ENCODE measurements at places on chromosomes 11 and 22.

DNA sequence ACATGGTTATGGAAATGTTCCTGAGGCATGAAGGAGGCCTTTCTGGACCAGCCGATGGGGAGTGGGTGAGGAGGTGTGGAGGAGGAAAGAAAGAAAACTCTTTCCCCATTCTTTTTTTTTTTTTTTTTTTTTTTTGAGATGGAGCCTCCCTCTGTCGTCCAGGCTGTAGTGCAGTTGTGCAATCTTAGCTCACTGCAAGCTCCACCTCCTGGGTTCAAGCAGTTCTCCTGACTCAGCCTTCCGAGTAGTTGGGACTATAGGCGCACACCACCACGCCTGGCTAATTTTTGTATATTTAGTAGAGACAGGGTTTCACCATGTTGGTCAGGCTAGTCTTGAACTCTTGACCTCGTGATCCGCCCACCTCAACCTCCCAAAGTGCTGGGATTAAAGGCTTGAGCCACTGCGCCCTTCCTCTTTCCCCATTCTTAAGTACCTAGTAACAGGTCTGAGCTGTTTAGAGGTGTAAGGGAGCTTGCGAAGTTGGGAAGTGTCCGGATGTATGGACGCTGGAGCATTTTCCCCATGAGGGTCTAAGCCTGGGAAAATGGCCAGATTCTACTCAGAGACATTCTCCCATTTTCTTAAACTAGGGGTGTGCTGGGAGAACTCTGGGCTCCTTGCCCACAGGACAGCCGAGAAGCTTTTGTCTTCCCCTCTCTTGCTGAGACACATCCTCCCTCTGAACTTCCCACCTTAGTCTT is 135.8 kb downstream of the TEAD1 start:
- no peak for DNase-seq

DNA sequence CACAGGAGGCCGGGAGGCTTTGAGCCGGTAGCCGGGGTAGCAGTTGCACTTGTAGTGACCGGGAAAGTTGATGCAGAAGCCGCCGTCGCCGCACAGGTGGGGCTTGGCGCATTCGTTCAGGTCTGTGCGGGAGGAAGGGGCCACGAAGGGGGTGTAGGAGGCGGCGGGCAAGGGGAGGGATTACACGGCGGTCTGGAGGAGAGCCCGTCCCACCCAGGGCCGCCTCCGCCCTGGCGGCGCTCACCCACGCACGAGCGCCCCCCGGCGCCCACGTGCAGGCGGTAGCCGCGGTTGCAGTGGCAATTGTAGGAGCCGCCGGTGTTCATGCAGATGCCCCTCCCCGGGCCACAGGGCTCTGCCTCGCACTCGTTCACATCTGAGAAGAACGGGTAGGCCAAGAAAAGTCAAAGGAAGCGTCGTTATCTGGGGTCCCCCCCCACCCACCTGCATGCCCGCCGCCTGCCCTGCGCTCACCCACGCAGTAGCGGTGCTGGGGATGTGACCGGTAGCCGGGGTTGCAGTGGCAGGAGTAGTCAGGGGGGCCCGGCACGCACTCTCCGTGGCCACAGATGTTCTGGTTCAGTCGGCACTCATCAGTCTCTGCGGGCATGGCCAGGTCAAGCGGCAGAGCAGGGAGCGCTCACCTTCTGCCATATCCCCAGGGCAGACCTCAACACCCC is 10.6 kb downstream of the LTBP3 start:
- no peak for DNase-seq

- DNase-seq, result no peak
Observed at GRCh38 chr11:2512431-2513407, 67.9 kb downstream of the KCNQ1 start.

- DNase-seq, result no peak
Observed at GRCh38 chr11:121452609-121453150, at the start of gene SORL1-AS1. Gene SORL1-AS1, minus strand, starts transcription at chr11:121452967.

DNA sequence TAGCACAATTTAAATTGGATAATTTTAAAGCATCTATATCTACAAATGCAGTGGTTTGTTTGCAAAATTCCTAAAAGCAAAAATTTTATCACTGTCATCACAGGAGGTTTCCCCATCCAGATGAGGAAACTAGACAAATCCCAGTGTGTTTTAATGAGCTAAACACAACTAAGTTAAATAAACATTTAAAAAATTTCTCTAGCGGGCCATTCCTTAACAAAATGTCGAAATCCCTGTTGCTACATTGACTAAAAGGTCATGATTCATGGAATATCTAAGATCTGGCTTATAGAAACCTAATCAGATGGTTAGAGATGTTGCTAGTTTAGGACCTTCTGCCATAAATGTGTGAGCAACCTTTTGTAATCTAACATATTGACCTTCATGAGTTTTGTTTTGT is 107.3 kb upstream of the BDNF start:
- no peak for DNase-seq

DNA sequence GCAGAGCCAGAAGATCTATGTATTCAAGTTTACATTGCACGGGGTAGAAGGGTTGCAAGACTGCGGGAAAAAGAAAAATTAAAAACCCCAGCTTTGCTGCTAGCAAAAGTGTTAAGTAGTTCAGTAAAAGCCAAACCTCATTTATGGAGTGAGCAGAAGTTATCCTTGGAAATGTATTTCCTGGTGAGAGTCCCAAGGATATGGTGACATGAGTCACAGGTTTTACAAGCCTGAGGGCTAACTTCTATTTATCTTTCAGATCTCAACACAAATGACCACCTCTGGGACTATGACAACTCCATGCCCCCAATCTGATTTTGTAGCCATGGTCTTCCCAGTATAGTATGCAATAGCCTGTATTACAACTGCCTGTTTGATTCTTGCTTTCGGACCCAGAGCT is 26.1 kb downstream of the ABTB2 start:
- DNase-seq, result no peak

- no peak for DNase-seq
Observed at GRCh38 chr11:125357551-125357950, 138.5 kb downstream of the FEZ1 start.

GRCh38 chr11:79675081-79675480 is 234.3 kb upstream of the TENM4 start:
- no peak for DNase-seq

- no peak for DNase-seq
Observed at GRCh38 chr11:121539000-121539399, 86.2 kb upstream of the SORL1-AS1 start.

- peak; percentile 50 for DNase-seq
Observed at GRCh38 chr11:17351510-17352176, at the start of gene NCR3LG1. Gene NCR3LG1, plus strand, starts transcription at chr11:17351800. Its CDS starts 170 bp downstream, at chr11:17351970.

- DNase-seq, result no peak
Observed at GRCh38 chr22:35605369-35605680, 11.8 kb downstream of the MB start.

DNA sequence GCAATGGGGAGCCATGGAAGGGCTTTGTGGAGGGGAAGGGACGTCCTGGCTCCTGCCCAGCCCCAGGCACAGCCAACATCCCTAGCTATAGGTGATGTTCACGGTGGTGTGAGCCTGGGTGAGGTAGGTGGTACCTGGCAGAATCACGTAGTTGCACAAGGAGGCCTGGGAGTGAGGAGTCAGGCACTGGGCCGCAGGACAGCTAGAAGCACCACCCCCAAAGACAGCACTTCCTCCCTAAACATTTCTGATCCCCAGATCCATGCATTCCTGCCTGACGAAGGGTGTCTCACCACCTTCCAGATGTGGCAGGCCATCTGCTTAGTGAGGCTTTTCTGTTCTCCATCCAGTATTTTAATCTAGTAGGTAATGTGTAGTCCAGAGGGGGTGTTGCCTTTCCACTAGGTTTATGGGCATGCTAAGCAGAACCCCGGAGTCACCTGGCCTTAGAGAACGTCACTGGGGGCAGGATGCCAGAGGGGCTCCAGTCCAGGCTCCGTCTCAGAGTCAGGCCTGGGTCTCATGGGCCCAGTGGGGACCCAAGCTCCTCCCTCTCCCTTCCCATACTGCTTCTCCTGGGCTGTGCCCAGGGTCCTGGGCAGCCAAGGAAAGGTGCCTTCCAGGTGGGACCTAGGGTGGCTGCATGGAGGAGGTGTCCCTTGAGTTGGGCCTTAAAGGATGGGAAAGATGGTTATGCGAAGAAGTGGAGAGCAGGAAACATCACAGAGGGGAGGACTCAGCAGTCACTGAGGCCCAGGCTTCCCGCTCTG is 56.2 kb downstream of the OTOG start:
- DNase-seq, result peak; percentile 42

DNA sequence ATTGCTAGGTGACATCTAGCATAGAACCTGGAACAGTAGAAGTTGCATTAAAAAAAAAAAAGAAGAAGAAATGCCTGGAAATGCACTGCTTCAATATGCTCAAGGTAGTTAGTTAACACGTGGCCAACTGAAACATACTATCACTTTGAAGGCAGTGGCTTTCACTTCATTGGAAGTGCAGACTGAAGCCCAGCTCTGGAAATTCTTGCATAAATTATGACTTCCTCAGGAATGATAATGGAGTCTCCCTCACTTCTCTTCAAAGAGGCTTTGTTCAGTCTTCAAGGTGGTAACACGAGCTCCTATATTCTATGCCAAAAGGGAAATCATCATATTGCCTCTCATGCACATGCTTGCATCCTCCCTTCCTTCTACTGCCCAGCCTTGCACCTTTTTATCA is 715.9 kb upstream of the API5 start:
- DNase-seq, result no peak

GRCh38 chr22:40213478-40213877 is 35.8 kb downstream of the TNRC6B start:
- no peak for DNase-seq

GRCh38 chr11:59201353-59201752 is 11.4 kb downstream of the MPEG1 start:
- DNase-seq, result no peak

DNA sequence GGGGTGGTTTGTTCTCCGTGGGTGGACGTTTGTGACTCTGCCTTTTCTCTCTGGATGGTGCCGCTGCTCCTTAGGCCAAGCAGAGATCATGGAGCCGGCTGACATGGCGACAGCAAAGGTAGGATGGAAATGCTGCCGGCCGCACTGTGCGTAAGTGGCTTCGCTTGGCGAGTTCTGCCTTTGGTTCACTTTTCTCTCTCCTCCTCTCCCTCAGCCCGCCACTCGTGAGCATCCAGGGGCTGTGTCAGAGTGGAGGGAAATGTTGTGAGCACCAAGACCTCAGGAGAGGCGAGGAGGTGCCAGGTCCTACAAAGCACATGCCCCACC is 80.5 kb downstream of the GRAMD1B start:
- no peak for DNase-seq

GRCh38 chr11:72833811-72834493 is 19.7 kb downstream of the ATG16L2 start:
- DNase-seq, result no peak

DNA sequence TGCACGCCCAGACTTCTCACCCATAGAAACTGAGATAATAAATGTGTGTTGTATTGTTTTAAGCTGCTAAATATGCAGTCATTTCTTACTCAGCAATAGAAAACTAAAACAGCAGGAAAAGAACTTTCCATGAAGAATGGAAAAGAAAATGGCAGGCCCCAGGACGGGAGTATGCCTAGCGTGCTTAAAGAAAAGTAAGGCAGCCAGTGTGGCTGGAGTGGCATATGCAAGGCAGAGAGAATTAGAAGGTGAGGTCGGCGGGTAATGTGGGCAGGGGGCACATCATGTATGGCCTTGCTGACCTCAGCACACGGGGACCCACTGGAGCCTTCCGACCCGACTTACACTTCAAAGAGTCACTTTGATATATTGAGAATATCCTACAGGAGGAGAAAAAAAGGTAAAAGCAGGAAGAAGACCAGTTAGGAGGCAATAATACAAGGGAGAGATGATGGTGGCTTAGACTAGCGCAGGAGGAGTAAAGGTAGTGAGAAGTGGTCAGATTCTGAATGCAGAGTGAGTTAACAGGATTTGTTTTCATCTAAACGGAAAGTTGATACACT is 20.5 kb downstream of the TBRG1 start:
- no peak for DNase-seq

- DNase-seq, result no peak
Observed at GRCh38 chr11:92384802-92385201, 160.2 kb downstream of the FAT3 start.

- DNase-seq, result no peak
Observed at GRCh38 chr11:28657378-28658030, 549.3 kb downstream of the METTL15 start.

DNA sequence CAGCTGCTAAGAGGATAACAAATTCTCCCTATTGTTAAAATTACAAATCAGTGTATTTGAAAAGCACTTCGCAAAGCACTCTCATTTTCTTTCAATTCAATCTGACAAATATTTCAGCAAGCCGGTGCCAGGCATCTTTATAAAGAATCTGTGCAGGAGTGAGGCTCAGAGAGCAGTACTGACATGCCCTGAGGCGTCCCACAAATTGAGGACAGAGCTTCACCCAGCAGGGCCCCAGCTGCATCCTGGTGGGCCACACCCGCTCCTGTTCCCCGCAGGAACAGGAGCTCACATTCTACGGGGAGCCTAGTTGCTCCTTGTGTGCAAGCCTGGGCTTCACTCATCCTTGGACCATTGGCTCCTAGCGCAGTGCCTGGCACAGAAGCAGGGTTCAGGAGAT is 60.9 kb upstream of the EIF3D start:
- no peak for DNase-seq

DNA sequence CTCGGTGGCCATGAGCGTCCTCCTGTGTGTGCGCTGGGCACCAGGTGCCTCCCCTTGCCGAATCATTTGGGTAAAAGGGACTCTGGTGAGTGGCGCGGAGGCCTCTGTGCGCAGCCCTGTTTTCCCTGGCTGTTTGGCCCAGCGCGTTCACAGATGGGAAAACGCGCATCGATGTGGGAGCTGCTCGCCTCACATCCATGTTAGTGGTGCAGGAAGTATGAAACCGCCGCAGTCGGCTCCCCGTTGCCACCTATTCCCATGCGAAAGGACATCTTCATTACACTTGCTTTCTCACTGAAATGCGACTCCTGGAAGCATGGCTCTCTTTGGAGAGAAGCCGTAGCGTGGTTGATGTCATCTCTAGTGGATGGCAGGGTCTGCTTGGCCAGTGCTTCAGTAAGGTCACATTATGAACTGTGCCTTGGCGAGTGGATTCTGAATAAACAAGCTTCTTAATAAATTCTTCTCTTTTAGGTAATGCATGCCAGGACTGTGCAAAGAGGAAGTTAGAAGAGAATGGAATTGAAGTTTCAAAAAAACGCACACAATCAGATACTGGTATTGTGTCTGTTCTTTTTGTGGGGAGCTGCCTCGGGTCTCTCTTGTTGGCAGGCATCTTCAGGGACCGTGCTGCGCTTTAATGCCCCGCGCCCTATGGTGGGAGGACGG is 26.3 kb downstream of the FAM118A start:
- DNase-seq, result no peak

DNA sequence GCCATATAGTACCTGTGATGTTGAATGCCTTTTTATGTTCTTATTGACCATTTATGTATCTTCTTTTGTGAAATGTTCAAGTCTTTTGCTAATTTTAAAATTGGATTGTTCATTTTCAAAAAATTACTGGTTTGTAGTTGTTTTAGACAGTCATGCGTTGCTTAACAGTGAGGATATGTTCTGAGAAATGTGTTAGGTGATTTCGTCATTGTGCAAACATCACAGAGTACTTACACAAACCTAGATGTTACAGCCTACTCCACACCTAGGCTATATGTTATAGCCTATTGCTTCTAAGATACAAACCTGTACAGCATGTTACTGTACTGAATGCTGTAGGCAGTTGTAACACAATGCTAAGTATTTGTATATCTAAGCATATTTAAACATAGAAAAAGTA is 32.5 kb downstream of the PDE3B start:
- DNase-seq, result no peak

- no peak for DNase-seq
Observed at GRCh38 chr11:114848027-114848426, 169.7 kb downstream of the NXPE2 start.
